ENCODE measurements at places on chromosomes 7 and 10.

GRCh38 chr10:34762603-34763299 is 52.3 kb downstream of the PARD3 start:
- DNase-seq: no peak

- no peak for DNase-seq
Measured at GRCh38 chr7:134059921-134060320, 67.2 kb upstream of the LRGUK start.

GRCh38 chr10:106255111-106255678 is 909.3 kb downstream of the SORCS1 start:
- DNase-seq: no peak

DNA sequence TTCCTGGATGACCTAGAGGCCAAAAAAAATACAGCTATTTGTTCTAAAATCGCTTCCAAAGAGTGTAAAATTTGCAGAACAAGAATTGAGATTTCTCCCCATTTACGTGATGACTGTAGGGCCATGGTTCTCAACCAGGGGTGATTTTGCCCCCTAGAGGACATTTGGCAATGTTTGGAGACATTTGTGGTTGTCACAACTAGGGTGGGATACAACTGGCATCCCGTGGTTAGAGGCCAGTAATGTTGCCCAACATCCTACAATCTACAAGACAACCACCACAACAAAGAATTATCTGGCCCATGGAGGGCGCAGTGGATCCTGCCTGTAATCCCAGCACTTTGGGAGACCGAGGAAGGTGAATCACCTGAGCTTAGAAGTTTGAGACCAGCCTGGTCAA is 22.8 kb upstream of the MALSU1 start:
- DNase-seq: no peak

DNA sequence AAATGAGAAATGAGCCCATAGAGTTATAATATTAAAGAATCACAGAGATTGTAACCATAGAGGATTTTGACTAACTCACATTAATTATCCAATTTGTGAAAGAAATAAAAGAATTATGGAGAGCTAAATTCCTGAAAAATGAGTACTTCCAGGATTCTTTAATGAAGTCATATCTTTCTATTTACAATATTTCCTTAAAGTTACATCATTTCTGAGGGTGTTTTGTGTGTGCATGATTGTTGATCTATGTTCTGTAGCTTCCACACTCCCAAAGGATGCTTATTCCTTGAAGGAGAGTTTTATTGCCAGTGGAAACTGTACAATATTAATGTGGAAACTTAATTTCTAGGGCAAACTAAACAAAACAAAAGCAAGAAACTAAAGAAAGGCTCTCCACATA is 299.6 kb downstream of the MDFIC start:
- peak; percentile 41 for DNase-seq

GRCh38 chr10:125773687-125774543 is 1.7 kb downstream of the MMP21 start:
- no peak for DNase-seq

GRCh38 chr10:22677333-22677732 is 37.0 kb downstream of the PIP4K2A start:
- no peak for DNase-seq
